ENCODE measurements at places on chromosomes 12 and 14.
A peak's percentile ranks its signal among the peaks of the same experiment; 100 is the strongest.

DNA sequence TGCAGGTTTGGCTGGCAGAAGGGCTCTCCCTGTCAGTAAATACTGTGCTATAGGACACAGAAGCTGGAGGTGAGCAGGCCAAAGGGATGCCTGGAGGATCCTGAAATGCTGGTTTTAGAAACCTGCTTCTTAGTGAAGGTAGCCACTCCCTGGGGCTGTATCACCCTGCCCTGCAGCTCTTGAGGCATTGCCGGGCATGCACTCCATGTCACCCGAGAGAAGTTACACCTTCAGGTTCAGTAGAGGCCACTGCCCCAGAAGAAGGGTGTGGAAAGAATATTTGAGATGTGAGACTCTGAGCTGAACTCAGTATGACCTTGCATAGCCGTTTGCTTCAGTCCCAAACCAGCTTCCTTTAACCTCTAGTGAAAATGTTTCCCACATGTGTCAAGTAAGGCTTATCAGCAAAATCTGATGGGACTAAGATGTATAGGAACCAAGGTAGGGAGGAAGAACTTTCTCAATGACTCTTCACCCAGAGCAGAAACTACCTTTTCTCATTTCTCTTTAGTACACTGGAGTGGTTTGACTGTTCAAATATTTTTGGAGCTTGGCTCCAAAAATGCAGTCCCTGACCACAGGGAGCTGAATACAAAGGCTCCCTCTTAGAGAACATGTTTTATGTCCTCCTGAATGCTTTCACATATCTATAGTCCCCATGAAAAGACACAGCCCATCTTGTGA, 164.5 kb upstream of the DYRK2 start:
- no peak for DNase-seq

DNA sequence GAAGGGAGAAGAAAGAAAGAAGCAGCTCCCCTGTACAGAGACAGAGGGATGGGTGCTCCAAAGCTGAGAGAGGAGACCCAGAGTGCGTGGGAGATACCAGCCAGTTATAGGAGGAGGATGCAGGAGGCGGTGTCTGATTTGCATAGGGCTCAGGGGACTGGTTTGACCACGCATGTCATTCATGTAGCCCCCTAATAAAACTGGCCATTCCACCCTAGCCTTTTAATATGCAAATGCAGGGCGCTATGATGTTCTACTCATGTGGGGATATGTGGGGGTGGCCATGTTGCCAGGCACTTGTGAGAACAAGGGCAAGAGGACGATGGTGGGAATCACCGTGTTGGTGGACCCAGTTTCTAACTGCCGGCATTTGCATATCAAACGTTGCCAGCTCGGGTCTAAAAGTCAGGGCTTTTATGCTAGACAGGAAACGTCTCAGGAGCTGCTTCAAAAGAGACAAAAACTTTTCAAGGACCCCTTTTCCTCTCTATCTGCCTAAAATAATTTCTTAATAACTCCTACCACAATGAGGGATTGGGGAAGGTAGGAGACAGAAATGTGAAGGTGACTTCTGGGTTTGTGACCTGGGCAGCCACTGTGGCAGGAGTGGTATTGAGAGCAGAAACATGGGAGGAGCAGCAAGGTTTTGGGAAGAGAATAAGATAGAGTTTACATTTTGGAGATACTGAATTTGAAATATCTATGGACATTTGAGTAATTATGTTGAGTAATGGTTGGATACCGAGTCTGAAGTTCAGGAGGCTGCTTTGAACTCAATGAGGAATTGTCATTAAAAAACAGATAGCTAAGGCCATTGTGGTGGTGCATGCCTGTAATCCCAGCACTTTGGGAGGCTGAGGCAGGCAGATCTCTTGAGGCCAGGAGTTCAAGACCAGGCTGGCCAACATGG, 2.2 kb upstream of the ATXN3 start:
- DNase-seq: no peak

DNA sequence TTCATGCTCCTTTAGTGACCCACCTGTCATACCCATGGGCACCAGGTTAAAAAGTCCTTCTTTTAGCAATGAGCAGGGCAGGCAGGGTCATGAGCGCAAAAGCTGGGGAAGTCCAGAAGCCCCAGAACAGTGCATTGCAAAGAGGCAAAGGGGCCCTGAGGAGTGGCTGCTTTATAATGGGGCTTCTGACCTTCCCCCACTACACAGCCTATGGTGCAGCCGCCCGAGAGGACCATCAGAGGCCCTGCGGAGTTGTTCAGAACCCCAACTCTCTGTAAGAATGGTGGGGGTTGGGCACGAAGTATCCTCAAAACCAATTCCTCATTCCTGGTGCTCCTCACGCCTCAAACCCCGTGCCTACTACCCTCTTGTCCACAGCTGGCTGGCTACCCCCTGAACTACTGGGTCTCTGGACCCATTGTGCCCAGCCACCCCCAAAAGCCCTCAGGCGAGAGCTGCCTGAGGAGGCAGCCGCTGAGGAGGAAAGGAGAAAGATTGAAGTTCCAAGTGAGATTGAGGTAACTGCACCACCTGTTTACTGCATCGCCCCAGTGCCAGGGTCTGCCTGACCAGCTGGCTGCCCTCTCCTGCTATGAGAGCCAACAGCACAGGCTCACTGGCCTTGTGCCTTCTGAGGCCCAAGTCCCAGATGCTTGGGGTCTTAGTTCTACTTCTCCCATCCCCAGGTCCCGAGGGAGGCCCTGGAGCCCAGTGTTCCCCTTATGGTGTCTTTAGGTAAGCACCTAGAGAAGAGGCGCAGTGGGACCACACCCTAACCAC, 6.7 kb downstream of the REC8 start:
- no peak for DNase-seq

- no peak for DNase-seq
These were observed 39.9 kb downstream of the LTBP2 start for GRCh38 chr14:74571901-74572725.

DNA sequence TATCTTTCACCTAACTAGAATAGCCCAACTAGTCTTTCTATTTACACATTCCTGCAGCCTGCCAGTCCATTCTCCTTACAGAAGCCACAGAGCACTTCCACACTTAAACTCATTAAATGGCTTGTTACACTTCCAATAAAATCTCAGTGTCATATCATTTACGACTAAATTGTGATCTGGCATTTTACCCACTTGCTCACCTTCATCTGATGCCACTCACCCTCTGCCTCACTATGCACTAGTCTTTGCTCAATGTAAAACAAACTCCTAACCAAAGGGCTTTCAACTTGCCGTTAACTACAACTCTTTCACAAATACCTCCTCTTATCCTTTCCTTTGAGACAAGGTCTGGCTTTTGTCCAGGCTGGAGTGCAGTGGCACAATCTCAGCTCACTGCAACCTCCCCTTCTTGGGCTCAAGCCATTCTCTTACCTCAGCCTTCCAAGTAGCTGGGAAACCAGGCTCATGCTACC, 24.1 kb downstream of the YAF2 start:
- DNase-seq: no peak

DNA sequence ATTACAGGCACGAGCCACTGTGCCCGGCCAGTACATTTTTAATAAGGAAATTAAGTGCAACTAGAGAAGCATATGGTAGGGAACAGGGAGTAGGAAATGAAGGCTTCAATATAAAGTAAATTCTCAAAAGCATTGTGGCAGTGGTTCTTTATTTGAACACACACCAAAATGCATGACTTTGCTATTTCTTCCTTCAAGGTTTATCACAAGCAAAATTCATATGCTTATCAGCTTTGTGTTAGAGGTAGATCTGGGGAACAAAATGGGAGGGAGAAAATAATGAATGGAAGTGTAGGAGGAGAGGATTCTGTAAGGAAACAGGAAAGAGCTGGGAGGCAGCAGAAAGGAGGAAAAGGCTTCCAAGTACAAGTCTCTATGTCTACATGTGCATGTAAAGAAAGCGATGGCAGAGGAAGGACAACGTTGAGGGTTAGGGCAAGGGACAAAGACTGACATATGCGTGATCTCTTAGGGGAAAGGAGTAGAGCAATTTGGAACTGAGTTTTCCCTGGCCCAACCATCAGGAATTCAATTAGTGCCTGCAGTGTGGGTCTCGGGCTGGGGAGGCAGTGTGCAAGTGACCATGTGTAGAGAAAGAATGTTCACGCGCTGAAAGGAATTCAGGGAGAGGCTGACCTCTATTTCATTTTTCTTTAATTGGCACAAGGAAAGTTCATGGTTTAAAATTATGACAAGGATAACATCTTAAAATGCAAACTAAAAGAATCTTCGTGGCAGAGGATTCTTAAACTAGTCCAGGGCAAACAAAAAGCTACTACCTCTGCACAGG, 22.9 kb upstream of the RASSF8 start:
- DNase-seq: no peak

- no peak for DNase-seq
These were observed 150.1 kb upstream of the ATP2B1 start for GRCh38 chr12:89858718-89859117.

DNA sequence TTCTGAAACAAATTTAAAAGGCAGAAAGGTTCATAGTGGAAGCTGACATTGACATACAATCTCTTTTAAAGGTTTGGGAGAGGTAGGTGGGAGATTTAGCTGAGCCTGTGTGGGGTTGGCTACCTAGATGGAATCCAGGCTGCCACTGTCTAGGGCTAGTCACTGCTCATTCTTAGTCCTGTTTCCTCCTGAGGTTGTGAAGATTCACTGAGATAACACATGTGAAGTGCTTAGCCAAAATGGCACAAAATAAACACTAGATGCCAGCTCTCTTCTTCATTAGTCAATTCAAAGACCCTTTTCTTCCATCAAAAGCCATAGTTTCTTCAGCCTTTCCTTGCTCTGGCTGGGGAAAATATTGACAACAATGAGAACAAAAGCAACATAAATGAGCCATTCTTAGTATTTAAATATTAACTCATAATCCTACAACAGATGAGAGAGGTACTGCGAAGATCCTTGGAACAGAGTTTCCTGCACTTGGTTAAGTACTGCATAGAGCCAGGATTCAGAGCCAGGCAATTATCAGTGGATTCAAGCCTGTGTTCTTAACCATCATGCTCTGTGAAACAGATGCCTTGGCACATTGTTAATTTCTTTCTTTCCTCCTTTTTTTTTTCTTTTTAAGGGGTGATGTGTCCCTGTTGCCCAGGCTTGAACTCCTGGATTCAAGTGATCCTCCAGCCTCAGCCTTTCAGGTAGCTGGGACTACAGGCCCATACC, 3.5 kb downstream of the MYF6 start:
- no peak for DNase-seq

DNA sequence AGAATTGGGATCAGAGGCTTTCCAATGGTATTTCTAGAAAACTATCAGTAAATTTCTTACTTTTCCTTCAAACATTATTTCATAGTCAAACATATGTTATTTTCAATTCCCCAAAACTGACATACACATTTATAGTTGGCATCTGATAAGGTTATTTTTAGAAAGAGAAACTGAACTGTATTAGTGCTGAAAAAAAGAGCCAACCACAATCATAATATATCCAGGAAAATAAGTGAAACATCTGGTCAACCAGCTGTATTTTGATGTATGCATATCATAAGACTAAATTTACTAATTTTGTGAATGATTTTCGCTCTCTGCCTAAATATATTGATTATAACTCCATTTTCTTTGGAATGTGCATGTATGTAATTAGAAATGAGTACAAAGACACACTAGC, 554.2 kb downstream of the FLRT2 start:
- no peak for DNase-seq

GRCh38 chr12:29744365-29744764, 39.4 kb downstream of the TMTC1 start:
- no peak for DNase-seq

- DNase-seq: no peak
These were observed 64.8 kb upstream of the E2F7 start for GRCh38 chr12:77130193-77130592.

- DNase-seq: peak; percentile 61
These were observed 1.2 kb downstream of the PAWR start for GRCh38 chr12:79689477-79690141.

- no peak for DNase-seq
These were observed 59.1 kb upstream of the EGLN3 start for GRCh38 chr14:34009956-34010355.

DNA sequence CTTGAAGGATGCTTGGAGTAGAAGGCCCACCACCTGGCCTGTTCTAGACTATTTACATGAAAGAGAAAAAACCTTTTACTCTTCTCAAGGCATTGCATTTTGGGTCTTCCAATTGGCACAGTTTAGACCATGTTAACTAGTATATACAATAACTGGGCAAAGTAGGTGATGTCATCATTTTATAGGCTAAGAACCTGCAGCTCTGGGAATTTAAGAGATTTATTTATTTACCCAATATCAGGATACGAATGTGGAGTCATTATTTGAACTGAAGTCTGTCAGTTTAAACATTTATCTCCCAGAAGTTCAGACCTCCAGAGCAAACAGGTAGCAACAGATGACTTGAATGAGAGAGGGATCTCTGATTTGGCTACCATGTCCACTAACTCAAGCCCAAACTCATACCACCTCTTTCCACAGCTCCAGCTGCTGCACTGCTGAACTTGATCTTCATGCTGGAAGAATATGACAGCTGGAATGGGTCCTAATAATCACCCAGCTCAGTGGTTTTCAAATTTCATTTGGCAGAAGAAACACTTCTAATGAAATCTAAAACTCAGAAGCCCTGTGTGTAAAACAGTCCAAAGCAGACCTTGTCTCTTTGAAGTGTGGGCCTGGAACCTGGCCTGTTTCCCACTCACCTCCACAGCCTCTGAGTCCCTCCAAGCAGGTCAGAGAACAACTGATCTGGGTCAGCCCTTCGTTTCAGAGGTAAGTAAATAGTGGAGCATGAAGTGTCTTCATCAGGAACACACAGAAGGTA, 179.2 kb downstream of the EMP1 start:
- no peak for DNase-seq
